Naive thymus-derived CD4-positive, alpha-beta T cell (primary cell): ENCODE measurements at places on chromosomes 16 and 17. TPM values are rescaled to one million over a fixed set of nuclear protein-coding genes. Genes with fewer than 3 reads are reported as not detected.

- no peak for DNase-seq
Observed at GRCh38 chr17:27222515-27222914, 71.4 kb upstream of the WSB1 start.

GRCh38 chr17:8542599-8543502, 87.7 kb downstream of the MYH10 start:
- DNase-seq: no peak

MSLN gene
- not detected for total RNA-seq

KRT9 gene
- total RNA-seq: not detected

- no peak for DNase-seq
Observed at GRCh38 chr16:792221-792995, 4.0 kb downstream of the CHTF18 start.

DNA sequence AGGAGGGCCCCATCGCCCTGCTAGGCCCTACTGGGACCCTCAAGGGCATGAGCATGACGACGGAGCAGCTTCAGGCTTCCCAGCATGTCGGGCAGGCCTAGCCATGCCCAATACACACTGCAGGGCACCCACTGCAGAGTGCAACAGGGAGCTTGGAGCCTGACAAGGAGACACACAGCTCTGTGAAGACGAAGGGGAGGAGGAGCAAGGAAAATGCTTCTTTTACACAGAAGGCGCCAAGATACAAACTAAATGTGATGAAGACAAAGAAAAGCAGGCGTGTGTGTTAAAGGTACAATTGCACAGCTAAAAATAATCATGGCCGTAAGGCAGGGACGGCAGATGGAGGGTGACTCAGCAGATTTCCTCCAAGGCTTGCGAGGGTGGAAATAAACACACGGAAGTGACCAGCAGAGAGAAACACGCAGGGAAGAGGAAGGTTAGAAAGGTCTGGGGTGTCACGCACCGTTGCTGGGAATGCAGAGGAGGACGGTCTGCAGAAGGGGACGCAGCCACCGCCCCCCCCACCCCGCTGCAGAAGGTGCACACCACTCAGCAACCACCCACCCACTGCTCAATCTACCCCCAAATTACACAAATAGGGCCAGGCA, 108.5 kb downstream of the ZNF778 start:
- no peak for DNase-seq

GPRC5B gene
- total RNA-seq: 0.27 TPM

BTBD17 gene
- total RNA-seq: not detected in 2 replicates

RHBDL1 gene
- total RNA-seq: 0.65 TPM
